ENCODE measurements at places on chromosomes 4 and X. TPM values are rescaled to one million over a fixed set of nuclear protein-coding genes. Genes with fewer than 3 reads are reported as not detected.

The NOP14 gene
- polyA plus RNA-seq, result 11.5 TPM

The FRG2 gene
- polyA plus RNA-seq, result not detected

The DKK2 gene
- 0.83 TPM for polyA plus RNA-seq

The RNF175 gene
- polyA plus RNA-seq, result not detected

DNA sequence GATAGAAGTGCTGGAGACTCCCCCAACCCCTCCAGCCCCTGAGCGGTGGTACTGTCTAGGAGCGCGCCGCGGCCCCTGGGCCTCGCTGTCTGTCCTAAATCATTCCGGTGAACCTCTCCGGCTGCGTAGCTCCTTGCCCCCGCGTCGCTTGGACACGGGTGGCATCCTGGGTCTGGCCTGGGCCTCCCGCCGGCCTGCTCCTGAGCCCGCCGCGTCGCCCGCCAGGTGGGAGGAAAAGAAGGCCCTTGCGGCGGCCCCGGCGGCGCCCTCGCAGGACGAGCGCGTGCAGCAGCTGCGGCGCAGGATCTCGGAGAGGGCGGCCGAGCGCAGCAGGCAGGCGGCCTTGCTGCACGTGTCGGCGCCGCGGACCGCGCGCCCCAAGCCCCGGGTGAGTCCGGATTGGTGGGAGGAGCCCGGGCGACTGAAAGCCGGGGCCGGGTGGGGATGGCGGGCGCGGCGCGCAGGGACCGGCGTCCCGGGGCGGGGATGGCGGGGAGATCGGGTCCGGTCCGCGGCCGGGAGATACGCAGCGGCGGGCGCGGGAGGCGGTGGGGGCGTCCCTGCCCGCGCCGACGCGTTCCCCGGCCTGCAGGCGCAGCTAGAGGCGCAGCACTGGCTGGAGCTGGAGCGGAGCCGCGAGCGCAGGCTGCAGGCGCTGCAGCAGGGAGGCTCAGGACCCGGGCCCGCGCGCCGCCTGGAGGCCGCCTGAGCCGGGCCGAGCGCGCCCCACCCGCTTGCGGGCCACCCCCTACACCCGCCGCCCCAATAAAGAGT, 6.5 kb upstream of the RNF4 start:
- DNase-seq, result peak; percentile 27

DNA sequence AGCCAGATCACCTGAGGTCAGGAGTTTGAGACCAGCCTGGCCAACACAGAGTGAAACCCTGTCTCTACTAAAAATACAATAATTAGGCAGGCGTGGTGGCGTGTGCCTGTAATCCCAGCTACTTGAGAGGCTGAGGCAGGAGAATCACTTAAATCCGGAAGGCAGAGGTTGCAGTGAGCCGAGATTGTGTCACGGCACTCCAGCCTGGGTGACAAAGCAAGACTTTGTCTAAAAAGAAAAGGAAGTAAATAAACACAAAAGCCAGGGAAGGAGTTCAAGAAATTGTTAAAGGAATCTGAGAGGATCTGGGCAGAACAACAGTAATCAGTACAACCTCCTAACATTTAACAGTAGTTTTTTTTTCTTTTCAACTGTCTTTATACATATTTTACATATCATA, 48.7 kb upstream of the ARHGEF6 start:
- no peak for DNase-seq

DNA sequence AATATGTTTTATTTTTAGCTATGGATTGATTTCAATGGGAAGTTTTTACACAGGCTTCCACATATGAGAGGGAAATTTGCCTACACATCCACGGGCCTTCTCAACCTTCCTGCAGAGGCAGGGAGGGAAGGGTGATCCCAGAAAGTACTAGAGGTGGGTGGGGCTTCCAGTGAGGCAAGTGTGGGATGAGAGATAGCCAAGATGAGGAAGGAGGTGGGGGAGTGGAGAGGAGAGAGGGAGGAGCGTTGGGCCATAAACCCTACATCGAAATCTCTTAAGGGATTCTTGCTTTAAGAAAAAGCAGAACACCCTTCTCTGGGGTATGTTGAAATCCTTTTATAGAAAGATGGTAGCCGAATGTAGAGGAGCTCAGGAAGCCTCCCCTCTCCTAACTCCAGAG, 19.0 kb downstream of the NKX6-1 start:
- no peak for DNase-seq

- DNase-seq, result peak; percentile 81
Observed at GRCh38 chrX:49039598-49040375, 3.4 kb downstream of the TFE3 start.

- no peak for DNase-seq
Observed at GRCh38 chrX:10557166-10557565, 63.2 kb downstream of the MID1 start.

DNA sequence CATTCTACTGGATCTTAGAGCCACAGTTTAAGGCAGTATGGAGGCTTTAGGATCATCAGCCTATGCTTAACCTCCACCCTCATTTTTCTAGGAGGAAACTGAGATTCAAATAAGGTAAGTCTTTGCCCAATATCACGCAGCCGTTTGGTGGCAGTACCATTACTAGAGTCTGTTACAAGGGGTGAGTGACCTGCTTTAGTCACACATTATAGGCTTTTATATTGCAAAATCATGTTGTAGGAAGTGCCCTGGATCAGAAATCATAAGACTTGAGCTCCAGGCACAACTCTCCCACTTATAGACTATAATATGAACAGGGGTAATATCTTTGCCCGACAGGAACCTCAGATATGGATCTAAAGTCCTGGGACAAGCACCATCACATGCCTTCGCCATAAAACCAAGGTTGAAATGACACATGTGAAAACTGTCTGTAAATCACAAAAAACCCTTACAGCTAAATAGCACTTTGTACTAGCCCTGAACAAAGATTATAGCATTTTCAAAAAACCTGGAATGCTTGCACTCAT, 19.2 kb downstream of the HPSE start:
- no peak for DNase-seq

DNA sequence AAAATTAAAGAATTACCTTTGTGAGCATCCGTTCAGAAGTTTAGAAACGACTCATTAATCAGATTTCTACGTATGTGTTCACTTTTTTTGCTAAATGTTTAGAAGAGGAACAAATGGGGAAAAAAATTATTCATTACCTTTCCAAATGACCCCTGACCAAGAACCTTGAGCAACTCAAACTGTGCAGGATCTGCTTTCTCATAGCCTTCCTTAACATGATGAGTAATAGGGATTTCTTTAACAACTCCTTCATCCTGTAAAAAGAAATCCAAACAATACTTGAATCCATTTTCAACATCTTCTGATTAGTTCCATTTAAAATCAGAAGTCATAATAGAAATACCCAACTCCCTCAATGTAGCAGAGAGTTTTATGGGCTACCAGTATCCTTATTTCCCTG, 32.1 kb downstream of the RPS6KA6 start:
- DNase-seq, result no peak

DNA sequence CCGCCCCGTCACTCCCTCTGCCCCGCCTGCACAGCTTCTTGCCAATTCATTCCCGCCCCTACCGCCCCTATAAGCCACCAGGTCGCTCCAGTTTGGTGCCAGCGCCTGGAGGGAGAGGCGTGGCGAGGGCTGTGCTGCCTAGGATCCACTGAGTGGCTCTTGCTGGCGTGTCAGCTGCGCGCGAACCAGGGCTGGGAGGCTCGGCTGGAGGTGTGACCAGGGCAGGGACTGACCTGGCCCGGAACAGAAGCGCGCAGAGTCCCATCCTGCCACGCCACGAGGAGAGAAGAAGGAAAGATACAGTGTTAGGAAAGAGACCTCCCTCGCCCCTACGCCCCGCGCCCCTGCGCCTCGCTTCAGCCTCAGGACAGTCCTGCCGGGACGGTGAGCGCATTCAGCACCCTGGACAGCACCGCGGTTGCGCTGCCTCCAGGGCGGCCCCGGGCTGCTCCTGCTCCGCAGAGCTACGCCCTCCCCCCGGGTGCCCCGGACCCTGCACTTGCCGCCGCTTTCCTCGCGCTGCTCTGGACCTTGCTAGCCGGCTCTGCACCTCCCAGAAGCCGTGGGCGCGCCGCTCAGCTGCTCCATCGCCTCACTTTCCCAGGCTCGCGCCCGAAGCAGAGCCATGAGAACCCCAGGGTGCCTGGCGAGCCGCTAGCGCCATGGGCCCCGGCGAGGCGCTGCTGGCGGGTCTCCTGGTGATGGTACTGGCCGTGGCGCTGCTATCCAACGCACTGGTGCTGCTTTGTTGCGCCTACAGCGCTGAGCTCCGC, at the start of gene GPR78:
TSS of gene GPR78 (plus strand) at position 72 of the 773 bp plus-strand sequence. CDS start at position 663, 591 bp downstream.
- DNase-seq, result no peak

GRCh38 chr4:170271723-170272122, 182.0 kb upstream of the AADAT start:
- no peak for DNase-seq
